Skin of body (tissue), 3 donors: ENCODE measurements at places on chromosomes 11 and 22.
A peak's percentile ranks its signal among the peaks of the same experiment; 100 is the strongest.

DNA sequence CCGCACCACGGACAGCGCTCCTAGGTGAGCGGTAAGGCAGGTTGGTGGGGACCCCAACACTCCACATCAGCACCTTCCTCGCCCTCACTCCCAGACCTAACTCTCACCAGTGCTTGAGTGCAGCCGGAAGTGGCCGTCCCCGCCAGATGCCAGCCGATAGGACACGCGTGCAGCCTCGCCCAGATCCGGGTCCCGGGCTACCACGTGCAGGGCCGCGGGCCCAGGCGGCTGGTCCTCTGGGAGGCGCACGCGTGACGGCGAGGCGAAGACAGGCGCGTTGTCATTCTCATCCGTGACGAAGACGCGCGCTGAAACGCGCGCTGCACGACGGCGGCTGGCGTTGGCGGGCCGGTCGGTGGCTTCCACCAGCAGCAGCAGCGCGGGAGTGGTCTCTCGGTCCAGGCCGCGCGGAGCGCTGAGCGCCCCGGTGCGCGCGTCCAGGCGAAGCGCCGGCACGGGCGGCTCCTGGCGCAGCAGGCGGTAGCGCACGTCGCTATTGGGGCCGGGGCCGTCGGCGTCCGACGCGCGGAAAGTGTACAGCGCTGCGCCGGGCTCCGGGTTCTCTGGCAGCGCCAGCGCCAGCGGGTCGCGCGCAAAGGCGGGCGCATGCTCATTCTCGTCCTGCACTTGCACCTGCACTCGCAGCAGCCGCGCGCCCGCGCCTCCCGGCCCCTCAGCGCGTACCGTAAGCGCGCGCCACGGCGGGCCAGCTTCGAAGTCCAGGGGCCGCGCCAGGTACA lies 10.8 kb upstream of the TPP1 start:
- no peak for DNase-seq

- DNase-seq = no peak
Observed at GRCh38 chr22:26648011-26648497, 9.3 kb upstream of the MIAT start.

DNA sequence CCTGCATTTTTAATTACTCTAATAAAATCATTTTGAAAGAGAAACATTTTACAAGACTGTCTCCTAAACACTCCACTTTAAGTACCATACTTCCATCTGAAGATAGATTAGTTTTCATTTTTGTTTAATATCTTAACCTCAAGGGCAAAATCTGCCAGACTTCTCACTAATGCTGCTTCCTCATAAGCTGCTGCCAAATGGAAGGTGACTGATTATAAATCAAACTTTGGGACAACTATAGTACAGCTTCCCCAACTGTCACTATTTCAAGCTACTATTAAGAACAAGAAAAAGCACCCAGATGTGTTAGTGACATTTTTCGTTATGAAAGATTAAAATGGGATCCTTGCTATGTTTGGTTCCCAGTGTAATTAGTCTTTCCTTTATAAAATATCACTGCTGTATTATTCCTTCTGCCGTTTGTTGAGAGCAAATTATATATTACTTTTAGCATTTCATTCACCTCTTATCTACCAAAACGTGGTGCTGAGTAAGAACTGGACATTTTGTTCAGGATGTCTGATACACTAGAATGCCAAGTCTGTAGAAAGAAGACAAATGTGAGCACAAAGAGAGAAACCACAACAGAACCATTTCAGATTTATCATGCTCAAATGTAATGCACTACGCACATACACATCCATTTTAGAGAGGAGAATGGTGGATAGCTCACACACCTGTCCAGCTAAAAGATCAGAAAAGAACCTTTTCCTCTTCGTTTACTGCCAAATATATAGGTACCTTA lies 312.2 kb upstream of the C11orf87 start:
- no peak for DNase-seq

DNA sequence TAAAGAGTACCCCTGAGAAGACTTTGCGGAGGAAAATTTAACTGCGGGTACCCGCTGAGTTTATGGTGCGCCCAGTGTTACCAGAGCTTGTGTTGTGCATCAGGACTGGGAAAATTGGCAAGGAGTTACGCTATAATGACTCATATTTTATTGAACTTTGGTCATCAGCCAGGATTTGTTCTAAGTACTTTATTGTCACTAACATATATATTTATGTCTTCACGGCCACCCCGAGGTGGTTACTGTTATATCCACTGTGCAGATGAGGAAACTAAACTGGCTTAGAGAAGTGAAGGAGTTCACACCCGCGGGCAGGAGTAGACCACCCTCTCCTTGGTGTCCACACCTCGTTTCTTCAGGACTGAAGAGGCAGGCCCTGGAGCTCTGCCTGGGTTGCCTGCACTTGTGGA lies 667 bp downstream of the ACCS start:
- DNase-seq = peak; percentile 22

DNA sequence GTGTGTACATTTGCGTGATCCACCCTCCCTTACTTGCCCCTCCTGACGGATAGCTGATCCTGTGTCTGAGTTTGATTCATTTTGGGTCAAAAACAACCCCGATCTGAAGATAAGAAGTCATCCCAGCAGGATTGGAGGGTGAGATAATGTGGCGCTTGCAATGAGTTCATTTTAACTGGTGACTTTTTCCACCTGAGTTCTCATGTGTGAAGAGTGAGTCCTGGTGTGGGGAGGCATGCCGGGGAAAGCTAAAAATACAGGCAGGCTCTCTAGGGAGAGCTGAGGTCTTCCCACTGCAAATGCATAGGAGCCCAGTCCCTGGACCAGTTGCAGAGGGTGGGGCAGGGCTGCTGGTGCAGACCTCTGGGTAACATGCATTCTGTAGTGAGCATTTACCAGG lies 35.7 kb upstream of the ELF5 start:
- DNase-seq = no peak

DNA sequence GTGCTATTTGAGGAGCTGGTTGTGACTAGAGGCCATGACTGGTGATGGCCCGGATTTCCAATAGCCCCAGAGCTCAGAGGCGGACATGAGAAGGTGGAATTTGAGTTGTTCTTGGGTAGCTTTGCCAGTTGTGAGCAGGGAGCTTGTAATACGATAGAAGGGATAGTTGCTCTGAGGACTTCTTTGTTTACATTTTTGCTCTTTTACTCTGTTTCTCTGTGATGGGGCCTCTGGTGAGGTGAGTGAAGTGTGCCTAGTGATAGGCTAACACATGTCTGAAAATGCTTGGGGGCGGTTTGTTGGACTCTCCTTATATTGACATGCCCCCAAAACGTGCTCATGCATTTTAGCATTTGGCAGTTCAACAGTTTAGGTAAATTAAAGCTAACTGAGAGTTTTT lies 365.1 kb downstream of the DDX10 start:
- no peak for DNase-seq

DNA sequence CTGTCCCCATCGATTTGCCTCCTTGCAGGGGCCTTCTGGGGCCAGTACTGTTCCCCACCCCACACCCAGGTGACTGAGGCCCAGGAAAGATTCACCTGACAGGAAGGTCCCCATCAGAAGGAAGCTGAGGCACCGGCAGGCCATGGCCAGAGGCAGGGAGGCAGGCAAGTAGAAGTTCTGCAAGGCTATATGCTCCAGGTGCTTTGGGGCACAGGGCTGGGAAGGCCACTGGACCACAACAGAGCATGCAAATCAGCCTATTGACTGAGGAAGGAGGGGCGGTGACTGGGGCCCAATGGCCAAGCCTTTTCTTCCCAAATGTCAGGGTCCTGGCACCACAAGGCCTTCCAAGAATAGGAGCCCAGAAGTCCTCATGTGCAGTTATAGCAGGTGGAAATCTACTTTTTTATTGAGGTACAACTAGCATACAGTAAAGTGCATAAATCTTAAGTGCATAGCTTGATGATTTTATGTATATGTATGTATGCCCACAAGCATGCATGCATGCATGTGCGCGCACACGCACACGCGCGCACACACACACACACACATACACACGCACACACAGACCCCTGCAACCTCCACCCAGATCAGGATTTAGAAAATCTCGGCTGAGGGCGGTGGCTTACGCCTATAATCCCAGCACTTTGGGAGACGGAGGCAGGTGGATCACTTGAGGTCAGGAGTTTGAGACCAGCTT lies at the start of gene VPREB3:
VPREB3 (minus strand) TSS at position 206 of the 700 bp plus-strand sequence; CDS start at position 144, 62 bp downstream.
- DNase-seq = no peak

DNA sequence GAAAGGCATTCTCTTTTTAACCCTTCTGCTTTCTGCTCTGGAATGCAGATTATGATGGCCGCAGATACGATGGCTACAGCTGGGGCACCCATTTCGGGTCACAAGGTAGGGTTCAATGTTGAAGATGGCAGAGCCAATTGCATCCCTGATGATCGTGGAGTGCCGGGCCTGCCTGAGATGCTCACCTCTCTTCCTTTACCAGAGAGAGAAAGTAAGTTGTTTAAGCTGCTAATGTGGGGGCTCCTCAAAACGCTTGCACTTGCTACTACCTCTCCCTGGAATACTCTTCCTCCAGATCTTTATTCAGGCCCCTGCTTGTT lies 50.8 kb upstream of the PRDM11 start:
- DNase-seq = no peak

GRCh38 chr11:36478700-36479329 lies 31.3 kb downstream of the TRAF6 start:
- DNase-seq = peak; percentile 42

- DNase-seq = peak; percentile 26
Observed at GRCh38 chr11:22808571-22809197, 20.9 kb downstream of the SVIP start.

DNA sequence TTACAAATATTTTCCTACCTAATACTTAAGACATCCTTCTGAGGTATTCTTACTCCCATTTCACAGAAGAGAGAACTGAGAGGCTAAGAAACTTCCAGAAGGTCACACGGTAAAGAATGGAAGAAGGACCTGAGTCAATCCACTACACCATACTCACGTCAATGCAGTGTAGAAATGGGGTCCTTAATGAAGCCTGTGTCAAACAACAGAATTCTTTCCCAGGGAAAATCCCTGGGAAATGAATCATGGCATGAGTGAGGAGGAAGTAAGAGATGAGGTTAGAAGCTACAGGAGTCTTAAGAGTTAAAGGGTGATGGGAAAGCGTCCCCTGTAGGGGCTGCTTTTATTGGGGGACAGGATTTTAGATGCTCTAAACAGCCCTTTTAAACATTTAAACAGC lies 147.9 kb downstream of the C11orf91 start:
- DNase-seq = no peak

DNA sequence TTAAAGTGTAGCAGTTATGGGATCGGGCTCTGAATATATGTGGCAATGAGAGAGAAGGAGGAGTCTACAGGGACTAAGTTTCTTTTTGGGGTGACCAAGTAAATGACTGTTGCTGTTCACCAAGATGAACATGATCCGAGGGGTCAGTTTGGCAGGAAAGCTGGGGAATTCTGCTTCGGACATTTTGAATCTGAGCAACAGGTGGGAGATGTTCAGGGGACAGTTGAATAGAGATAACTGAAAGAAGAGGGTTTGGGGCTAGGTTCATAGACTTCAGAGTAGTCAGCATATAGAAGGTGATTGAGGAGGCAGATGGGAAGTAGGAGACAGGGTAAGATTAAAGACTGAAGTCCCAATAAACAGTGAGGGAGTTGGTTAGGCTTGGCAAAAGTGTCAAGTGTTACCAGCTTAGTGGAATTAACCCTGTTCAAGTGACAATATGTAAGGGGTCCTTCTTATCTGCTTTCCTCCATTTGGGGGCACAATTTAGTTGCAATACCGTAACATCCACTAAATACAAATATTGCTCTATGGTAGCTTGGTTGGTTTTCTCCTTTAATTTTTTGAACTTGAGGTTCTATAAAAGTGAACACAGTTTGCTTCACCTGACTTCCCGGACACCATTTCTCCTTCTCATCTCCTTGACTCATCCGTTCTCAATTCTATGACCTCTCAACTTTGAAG lies 2.9 kb upstream of the ENTHD1 start:
- no peak for DNase-seq

DNA sequence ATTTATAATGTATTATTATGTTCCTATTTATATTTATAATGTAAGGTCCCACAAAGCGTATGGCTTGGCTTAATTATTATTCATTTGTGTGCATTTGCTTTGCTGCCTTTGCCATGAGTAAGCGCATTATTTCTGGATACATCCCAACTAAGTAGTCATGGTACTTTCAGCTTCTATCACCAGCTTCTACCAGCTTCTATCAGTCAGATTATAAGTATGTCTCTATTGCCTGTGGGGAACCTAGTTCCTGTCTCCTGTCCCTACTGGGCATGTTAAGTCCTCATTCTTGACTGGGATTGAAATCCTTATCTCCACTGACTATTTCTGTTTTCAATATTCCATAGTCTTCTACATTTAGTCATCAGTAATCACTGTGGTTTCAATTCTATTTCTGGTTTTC lies 33.5 kb upstream of the OR10W1 start:
- no peak for DNase-seq
